ENCODE measurements at places on chromosomes 3 and 15.
A peak's percentile ranks its signal among the peaks of the same experiment; 100 is the strongest.

DNA sequence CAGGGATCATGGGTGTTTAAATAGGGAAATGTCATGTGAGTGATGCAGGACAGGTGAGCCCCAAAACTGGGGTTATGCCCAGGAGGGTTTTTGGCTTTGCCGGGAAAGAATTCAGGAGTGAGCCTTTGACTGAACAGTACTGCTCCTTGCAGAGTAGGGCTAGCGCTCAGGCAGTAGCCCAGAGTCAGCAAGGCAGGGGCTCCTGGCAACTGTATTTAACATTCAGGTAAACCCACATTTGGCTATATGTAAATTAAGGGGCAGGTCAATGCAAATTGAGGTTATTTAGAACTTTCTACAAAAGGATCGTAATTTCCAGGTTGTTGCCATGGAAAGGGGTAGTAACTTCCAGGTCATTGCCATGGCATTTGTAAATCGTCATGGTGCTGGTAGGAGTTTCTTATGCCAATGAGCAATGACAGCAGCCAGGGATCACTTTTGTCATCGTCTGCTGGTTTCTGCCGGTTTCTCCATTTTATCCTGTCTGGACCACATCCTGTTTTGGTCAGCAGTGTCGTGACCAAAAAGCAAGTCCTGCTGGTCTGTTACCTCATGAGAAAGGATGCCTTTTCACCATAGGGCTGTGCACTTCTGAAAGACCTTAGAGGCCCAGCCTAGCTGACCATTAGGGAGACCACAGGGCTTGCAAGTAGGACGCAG is 24.3 kb downstream of the MTHFS start:
- DNase-seq: no peak

GRCh38 chr3:127254730-127255129 is 33.1 kb downstream of the PRR20G start:
- no peak for DNase-seq

GRCh38 chr15:101156509-101157159 is 95.2 kb downstream of the CHSY1 start:
- peak; percentile 79 for DNase-seq

- no peak for DNase-seq
These were observed 77.4 kb upstream of the ANKRD34C start for GRCh38 chr15:79204886-79205675.

DNA sequence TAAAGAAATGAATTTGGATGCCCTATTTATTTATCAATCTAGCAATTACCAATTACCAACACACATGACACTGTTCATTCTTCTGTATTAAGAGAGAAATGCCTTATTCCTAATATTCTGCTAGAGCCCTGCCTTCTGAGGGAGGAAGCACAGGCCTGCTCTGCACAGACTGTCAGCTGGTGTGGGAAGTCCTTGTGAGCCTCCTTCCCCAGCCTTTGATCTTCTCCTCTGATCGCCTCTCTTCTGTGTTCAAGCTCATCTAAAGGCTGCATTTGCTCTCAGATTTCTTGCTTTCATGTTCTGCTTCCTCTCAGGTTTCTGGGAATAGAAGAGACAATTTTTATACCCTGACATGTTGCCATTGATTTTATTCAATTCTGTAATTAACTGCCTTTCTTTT is 290.6 kb upstream of the UMPS start:
- no peak for DNase-seq

DNA sequence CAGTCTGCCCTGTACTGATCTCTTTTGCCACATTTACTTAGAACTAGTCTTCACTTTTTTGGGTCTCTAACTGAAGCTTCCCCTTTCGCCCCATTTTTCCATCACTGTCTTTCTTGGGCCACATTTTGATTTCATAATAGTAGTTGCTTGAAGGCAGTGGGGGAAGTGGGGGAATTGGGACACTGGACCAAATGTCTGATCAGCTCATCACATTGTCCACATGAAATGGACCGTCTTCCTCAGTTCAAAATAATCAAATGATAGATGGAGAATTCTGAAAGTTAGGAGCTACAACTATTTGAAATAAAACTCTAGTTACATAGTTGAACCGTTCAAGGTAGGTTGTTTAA is 747 bp downstream of the PDCD6IP start:
- no peak for DNase-seq

Data from skeletal muscle cell (primary cell).